Heart left ventricle (tissue), 16 donors: ENCODE measurements at places on chromosomes 12 and 14. TPM values are rescaled to one million over a fixed set of nuclear protein-coding genes. Genes with fewer than 3 reads are reported as not detected.

DNA sequence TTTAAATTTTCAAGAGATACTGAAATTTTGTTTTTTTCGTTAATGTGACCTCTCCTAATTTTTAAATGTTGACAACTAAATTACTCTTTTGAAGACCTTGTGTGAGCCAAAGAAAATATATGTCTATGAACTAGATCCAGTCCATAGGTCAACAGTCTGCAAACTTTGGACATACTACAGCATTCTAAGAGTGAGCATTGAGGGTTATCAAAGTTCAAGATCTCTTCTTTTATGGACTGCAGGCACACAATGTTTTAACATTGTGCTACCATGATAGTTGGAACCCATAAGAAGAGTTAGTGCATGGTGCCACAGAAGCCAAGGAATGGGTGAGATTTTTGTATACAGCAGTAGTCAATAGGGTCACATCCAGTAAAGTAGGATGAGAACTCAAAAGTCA is 43.0 kb upstream of the ACSS3 start:
- no peak for DNase-seq

DNA sequence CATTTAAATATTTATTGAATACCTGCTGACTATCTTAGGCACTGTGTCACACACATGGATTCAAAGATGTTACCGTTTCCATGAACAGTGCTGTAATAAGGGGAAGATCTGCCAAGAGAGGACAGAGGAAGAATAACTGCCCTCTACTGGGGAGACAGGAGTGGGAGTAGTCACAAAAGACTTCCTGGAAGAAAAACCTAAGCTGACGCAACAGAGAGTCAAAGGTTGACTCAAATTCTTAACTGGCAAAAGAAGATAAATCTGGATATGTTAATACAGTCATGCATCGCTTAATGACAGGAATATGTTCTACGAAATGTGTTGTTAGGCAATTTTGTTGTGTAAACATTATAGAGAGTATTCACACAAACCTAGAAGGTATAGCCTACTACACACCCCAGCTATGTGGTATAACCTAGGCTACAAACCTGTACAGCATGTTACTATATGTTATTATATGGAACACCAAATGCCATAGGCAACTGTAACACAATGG is 51.5 kb downstream of the DCAF5 start:
- no peak for DNase-seq

Gene CCDC197
- polyA plus RNA-seq: not detected

GRCh38 chr12:13386323-13387039 is 190.0 kb downstream of the EMP1 start:
- DNase-seq: no peak

Gene SLC39A5
- polyA plus RNA-seq: 0.12 TPM

Gene ACVRL1
- polyA plus RNA-seq: 35.1 TPM

DNA sequence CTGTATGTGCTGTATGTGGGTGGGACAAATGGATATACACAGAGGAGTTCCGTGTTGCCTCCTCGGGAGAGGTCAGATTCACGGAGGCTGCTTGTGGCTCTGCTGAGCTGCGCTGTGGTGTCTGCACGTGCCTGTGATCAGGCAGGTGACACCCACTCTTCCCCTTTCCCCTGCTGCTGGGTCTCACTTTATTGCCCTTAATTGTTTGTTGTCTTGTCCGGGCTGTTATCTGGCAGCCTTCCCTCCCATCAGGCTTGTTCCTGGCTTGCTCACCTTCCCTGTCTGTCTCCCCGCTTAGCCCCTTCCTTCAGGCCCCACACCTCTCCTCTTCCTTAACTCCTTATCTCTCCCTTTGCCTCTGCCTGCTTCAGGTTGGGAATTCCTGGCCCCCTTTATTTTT is 13.5 kb downstream of the WNT5B start:
- no peak for DNase-seq

DNA sequence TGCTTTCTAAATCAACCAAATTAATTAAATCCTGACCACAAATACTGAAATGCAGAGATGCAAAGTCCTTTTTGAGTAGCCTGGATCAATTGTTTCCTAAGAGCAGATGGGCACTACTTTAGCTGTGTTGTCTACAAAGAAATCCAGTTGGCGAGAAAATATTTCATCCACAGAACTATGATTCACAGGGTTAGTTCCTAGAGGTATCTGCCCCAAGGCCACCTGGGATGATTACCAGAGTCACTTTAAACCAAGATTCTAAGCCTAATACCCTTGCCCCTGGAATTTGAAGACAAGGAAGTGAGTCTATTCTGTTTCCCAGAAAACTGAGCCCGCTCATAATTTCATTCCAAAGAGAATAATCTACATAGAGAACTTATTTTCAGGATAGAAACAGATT is 198.4 kb downstream of the PPM1H start:
- no peak for DNase-seq

DNA sequence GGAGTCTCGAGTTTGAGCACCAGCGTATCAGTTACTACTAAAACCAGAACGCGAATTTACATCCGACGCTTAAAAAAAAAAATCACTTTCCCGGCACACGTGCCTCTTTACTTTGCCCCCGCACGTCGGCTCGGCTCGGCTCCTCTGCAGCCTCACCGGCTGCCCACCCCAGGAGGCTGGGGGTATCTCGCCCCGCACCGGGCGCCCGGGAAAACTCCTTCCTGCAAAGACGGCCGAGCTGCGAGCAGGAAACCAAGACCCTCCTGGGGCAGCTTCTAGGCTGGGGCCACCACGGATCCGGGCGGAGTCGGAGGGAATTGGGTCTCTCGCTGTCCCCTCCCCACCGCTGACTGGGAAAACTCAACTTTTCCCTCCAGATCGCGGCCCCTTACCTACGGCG is 610 bp downstream of the VSIG10 start:
- DNase-seq: peak; percentile 29

Gene P2RX7
- polyA plus RNA-seq: 1.4 TPM

DNA sequence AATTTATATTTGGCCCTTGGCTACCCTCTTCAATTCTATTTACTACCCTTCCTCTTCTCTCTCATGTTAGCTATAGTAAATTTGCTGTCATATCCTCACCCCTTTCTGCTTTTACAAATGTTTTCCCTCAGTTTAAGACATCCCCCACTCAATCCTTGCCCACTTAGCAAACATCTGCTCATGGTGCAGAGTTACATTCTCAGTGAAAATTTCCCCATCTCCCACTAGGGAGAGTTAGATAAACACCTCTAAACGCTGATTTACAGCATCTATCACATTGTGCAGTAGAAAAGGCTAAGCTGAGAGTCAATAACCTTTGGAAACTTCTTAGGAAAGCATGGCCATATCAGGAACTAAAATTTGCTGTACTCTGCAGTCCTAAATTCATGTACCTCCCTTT is 69.0 kb downstream of the DENND5B start:
- no peak for DNase-seq

- DNase-seq: no peak
Measured at GRCh38 chr12:116453631-116454030, 105.5 kb upstream of the MAP1LC3B2 start.

- no peak for DNase-seq
Measured at GRCh38 chr14:100524933-100525243, 62.3 kb downstream of the BEGAIN start.

Gene MUCL1
- not detected for polyA plus RNA-seq

Gene KLRF1
- polyA plus RNA-seq: 0.76 TPM

Gene ERBB3
- polyA plus RNA-seq: 2.7 TPM

DNA sequence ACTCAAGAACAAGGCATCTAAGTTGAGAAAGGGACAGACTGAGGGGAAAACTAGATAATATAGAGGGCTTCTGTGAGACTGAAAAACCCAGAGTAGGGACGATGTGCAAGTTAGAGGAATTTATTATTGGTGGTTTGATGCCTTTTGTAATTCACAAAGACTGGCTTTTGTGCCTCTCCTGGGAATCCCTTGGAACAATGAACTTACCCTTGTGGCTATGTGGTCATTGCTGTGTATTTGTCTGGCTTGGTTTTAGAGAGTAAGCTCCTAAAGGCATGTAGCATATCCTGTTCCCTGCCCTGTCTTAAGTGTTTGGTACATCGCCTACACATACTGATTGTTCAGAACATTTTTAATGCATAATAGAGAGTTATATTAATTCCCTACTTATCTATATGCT is 26.6 kb downstream of the DCN start:
- DNase-seq: no peak

DNA sequence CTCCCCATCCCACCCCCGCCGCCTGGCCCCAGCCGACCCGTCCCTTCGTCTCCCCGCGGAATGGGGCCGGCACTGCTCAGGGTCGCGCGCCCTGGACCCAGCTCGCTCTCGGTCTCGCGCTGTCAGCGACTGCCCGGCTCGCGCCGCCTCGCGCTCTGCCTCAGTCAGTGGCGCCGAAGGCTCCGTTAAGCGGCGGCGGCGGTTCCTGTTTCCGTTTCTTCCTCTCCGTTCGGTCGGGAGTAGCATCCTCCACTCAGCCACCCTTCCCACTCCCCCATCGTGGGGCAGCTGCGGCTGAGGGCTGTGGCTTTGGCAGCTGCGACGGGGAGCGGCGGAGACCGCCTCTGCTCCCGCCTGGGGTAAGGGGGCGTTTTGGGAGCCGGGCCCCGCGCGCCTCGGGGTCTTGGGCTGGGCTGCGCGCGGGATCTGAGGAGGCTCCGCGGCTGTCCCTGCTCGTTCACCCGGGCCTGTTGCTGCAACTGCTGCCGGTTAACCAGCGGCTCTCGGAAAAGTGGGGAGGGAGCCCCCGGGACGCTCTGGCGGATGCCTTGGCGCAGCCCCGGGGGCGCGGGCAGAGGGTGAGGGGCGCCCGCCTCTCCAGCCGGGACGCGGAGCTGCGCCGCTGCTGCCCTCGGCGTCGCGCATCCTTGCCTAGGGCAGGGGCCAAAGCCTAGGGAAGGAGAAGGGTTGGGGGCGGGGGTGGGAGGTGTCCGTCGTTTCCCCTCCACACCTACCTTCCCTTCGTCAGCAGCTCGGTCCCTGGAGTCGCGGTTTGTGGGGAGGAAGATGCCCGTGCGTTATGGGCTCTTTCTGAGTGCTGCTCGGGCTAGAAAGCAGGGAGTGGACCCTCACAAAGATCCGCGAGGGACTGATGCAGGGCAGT is 567 bp downstream of the FUT8 start:
- peak; percentile 61 for DNase-seq

GRCh38 chr12:75981247-75982168 is 50.1 kb downstream of the PHLDA1 start:
- no peak for DNase-seq

DNA sequence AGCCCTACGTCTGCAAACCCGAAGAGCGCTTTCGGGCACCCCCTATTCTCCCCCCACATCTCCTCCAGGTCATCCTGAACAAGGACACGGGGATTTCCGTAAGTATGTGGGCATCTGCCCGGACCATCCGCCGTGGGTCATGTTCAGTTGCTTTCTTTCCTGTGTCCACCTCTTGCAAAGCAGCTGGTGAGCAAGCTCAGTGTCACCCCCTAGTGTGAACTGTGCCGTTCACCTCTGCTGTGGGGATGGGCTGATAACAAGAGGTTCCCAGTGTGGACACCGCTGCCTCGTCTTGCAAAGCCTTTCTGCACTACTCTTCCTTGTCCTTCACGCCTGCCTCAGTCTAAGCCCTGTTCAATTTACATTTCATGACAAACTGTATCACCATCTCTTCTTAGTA is 8.6 kb downstream of the PRKAB1 start:
- no peak for DNase-seq

Gene DEPDC4
- polyA plus RNA-seq: 1.1 TPM

DNA sequence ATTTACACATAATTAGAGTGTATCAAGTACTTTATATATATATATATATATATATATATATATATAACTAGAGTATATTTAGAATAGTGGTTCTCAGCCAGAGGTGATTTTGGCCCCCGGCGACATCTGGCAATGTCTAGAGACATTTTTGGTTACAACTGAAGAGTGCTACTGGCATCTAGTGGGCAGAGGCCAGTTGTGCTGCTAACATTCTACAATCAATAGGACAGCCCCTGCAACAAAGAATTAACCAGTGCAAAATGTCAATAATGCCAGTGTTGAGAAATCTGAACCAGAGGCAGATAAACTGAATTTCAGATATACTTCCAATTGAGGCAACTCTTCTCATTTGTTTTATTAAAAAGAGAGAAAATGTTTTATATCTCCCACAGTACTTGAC is 8.9 kb downstream of the GTF2A1 start:
- no peak for DNase-seq
